NCI-H1092 (cell line): ENCODE measurements at places on chromosomes 2 and 18.
A peak's percentile ranks its signal among the peaks of the same experiment; 100 is the strongest.

DNA sequence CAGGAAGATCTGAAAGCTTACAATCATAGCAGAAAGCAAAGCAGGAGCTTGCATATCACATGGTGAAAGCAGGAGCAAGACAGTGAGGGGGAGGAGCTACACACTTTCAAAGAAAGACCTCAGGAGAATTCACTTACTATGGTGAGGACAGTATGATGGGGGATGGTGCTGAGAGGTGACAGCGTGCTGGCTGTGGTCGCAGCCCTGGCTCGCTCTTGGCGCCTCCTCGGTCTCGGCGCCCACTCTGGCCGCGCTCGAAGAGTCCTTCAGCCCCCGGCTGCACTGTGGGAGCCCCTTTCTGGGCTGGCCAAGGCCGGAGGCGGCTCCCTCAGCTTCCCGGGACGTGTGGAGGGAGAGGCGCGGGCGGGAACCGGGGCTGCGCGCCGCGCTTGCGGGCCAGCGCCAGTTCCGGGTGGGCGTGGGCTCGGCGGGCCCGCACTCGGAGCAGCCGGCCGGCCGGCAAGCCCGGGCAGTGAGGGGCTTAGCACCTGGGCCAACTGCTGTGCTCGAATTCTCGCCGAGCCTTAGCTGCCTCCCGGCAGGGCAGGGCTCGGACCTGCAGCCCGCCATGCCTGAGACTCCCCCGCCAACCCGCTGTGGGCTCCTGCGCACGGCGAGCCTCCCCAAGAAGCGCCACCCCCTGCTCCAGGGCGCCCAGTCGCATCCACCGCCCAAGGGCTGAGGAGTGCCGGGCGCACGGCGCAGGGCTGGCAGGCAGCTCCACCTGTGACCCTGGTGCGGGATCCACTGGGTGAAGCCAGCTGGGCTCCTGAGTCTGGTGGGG, 131.9 kb upstream of the SPATS2L start:
- no peak for DNase-seq

DNA sequence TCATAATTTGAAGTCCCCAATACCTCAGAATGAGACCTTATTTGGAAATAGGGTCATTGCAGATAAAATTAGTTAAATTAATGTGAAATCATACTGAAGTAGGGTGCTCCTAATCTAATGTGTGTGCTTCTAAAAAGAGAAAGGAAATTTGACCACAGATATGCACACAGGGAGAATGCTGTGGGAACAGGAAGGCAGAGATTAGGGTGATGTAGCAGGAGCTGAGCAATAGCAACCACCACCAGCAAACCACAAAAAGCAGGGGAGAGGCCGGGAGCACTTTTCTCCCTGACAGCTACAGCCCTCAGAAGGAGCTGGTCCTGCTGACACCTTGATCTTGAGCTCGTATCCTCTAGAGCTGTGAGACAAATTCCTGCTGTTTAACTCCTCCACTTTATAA, 24.6 kb upstream of the SCG2 start:
- no peak for DNase-seq

DNA sequence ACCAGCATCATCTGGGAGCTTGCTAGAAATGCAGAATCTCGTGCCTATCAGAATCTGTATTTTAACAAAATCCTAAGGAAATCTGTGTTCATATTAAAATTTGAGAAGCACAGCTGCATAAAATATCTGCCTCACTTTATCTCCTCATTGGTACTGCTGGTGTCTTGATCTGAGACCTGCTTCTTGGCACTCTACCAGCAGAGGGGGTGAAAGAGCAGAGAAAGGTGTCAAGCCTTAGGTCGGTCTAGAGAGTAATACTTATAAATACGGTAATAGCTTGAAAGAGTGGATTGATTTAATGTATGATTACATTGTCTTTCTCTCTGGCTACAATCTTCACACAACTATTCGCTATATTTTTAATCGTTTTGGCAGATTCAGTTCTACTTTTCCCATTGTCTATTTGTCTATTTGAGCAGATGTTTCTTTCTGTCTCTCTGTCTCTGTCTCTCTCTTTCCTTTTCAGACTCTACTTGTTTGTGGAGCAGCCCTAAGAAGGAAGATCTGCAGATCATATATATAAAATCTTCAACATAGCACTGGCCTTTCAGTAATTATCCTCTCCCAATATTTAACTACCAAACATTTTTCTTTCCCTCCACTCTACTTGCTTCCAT, 1.7 kb upstream of the GCG start:
- DNase-seq: peak; percentile 42

DNA sequence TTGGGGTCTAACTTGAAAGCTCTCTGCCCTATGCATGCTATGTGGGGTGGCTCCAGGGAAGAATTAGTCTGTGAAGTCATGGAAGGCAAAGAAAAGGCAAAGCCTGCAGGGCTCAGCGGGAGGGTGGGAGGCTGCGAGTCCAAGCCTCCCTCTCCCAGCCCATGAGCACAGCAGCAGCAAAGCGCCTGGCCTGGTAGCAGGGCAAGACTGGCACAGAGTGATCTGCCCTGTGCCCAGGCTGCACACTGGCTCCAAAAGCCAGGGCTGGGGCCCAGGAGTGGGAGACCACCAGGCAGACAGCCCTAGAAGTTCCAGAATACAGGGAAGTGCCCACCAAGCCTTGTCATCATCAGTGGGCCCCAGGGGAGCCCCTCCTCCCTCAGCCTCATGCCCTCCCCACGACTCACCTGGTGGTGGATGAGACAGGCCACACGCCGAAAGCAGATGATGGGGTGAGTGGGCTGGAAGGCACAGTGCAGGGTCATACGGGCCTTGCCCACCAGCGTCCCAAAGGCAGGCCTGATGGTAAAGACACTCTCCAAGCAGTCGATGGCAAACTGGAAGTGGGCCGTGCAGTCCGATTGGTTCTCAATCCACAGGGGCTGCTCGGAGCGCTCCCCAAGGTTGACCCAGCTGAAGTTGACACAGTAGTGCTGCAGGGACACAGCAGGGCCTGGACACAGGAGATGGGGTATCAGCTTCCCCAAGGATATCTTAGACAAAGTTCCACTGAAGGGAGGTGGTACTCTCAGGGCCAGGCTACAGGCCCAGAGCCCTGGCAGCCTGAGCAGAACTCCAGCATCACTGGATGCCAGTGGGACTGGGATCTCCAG, 12.1 kb downstream of the CFAP65 start:
- no peak for DNase-seq

DNA sequence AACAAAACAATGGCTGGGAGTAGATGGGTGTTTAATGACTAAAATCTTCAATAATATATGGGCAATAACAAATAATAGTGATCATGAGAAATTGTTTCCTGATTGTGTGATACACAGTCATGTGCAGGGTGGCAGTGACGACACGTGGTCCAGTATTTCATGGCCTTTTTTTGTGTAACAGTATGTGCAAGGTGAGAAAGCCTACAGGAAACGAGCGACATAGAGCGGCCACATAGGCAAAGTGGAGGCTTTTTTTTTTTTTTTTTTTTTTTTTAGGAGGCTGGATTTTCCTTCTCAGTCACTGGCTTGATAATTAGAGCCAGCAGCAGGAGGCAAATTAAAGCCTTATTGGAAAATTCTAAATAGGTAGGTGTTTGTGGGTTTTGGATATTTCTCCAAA, 123.7 kb downstream of the MYO3B start:
- DNase-seq: no peak

GRCh38 chr2:238097988-238098871, 1.9 kb upstream of the ESPNL start:
- DNase-seq: no peak

DNA sequence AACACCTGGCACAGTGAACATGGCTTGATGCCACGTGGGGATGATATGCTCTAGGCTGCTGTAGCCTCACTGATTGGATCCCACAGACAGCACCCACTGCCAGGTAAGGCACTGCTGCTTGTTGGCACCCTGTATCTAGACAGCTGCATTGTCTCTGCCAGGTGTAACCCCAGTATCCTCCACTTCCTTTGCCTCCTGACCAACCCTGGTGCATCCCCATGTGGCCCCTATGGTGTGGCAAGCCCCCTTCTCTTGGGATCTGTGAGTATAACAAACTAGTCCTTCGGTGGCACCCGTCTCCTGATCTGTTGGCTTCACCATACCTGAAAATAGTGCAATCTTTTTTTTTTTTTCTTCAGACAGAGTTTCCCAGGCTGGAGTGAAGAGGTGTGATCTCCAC, 11.1 kb downstream of the TEX51 start:
- no peak for DNase-seq

- DNase-seq: no peak
Measured at GRCh38 chr2:197939787-197940186, 135.4 kb downstream of the PLCL1 start.

- no peak for DNase-seq
Measured at GRCh38 chr18:10822456-10822855, 296.6 kb downstream of the NAPG start.

- DNase-seq: no peak
Measured at GRCh38 chr2:185255566-185255965, 483.0 kb upstream of the FSIP2 start.

GRCh38 chr2:100403722-100404121, 13.7 kb downstream of the CHST10 start:
- DNase-seq: no peak

- DNase-seq: no peak
Measured at GRCh38 chr2:20542746-20543468, 96.0 kb downstream of the RHOB start.

DNA sequence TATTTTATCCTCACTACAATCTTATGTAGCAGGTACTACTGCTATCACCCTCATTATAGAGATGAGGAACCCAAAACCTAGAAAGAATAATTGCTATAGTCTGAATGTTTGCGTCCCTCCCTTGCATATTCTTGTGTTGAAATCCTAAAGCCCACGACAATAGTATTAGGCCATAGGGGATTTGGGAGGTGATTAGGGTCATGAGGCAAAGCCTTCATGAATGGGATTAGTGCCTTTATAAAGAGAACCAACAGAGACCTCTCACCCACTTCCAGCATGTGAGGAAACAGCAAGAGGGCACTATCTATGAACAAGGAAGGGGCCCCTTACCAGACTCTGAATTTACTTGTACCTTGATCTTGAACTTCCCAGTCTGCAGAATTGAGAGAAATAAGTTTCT, 500.3 kb upstream of the FAM98A start:
- no peak for DNase-seq

- no peak for DNase-seq
Measured at GRCh38 chr2:88448248-88448647, 4.2 kb downstream of the FOXI3 start.

DNA sequence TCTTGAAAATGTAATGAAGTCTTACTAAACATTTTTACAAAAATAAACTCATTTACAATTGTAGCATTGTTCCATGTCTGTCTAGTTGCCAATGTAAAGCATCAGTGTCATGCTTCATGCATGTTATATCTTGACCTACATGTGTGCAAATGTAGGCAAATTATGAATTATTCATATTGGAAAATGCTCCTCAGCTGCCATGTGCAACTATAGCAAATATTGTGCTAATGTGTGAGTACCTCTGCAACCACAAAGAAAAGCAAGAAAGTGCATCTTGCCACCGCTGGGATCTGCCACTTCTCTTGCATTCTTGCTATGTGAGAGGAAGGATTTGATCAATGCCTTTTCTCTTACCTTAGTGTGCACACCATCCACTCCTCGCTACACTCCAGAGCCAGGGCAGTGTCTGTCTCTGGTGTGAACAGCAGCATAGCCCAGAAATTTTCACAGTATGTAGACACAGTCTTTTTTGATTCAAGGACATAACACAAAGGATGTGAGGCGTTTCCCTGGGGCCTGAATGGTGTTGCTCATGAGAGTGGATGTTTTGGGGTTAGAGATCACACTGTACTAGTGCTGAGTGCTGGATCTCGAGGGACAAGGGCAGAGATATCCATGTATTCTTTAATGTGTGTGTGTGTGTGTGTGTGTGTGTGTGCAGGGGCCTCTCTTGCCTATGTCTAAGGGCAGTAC, 47.6 kb upstream of the HAAO start:
- no peak for DNase-seq

GRCh38 chr18:63775166-63775730, at the start of gene SERPINB7:
Gene SERPINB7 (plus strand): TSS chr18:63775418. CDS start chr18:63782373, 6,955 bp downstream.
- DNase-seq: no peak

- DNase-seq: no peak
Measured at GRCh38 chr2:122156176-122156890, 400.9 kb downstream of the TSN start.

DNA sequence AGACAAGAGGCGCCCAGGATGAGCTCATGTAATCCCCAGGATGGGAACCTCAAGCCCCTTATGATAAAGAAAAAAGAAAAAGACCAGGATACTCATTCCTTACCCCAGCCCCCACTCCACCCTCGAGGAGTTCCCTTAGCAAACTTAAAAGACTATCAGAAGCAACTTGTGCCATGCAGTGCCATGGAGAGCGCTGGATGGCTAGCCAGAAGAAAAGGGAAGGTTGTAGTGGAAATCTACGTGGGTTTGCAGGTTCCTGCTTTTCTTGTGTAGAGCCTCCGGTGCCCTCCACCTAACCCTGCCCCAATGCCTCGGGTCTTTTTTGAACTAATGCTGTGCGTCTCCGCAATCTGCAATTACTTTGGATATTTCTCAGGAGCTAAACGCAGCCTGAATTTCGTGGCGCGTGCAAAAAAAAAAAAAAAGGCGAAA, 16.2 kb upstream of the BCL11A start:
- no peak for DNase-seq

GRCh38 chr18:41938445-41938844, 16.6 kb upstream of the PIK3C3 start:
- DNase-seq: no peak

GRCh38 chr2:16125614-16126516, 185.5 kb downstream of the MYCN start:
- DNase-seq: no peak

DNA sequence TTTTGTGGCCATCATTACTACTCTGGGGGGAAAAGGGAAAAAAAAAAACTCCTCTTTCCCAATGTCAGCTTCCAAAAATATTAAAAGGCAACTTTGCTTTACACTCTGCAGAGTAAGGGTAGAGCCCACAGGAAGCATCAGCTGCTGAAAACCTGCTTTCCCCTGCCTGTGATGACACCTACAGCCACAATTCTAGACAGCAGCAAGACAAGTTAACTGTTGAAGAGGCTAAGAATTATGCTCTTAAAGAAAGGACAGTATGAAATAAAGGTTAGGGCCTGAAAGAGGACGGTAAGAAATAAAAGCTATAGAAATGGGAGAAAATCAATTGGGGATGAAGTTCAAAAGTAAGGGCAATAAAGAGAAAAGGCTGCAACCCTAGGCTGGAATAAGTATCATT, 3.0 kb downstream of the PDE11A start:
- DNase-seq: no peak

GRCh38 chr2:156038021-156038420, 294.5 kb downstream of the NR4A2 start:
- DNase-seq: no peak

- DNase-seq: no peak
Measured at GRCh38 chr2:67048314-67048713, 348.8 kb upstream of the ETAA1 start.
